ENCODE measurements at places on chromosomes 1 and 21.

DNA sequence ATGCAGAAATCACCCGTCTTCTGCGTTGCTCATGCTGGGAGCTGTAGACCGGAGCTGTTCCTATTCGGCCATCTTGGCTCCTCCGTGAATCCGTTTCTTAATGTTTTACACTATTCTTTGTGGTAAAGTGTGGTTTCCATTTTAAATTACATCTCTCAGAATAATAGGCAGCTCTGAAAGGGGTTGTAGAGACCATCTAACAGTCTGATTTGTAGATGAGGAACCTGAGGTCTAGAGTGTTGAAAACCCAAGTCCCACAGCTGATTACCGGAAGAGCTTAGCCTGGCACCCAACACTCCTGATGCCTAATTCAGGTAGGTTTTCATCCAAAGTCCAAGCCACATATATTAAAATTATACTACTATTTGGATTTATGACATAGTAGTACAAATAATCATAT, 144.0 kb downstream of the LEPR start:
- DNase-seq = no peak

GRCh38 chr1:15945832-15946448, 30.0 kb downstream of the ZBTB17 start:
- no peak for DNase-seq

DNA sequence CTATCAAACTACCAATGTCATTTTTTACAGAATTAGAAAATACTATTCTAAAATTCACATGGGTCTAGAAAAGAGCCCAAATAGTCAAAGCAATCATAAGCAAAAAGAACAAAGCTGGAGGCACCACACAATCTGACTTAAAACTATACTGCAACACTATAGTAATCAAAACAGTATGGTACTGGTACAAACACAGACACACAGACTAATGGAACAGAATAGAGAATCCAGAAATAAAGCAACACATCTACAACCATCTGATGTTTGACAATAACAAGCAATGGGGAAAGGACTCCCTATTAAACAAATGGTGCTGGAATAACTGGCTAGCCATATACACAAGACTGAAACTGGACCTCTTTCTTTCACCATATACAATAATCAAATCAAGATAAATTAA, 39.8 kb downstream of the CD53 start:
- no peak for DNase-seq

DNA sequence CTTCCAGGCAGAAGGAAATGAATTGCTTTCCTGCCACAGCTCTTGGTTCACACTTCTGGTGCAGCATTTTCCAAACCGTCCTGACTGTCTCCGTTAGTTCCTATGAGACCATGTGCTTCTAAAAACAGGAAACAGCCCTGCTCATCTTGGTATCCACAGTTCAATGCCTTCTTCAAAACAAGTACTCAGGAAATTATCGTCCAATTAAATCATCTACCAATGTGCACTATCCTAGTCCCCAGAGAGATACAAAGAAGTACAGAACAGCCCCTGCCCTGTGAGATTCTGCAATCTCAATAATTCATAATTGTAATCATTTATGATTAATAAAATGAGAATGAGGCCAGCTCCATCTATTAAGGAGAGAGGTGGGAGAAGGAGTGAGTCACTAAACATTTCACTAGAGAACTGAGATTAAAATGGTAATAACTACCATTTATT, 11.2 kb downstream of the CLEC20A start:
- no peak for DNase-seq

GRCh38 chr1:97906567-97907241, 14.1 kb downstream of the DPYD start:
- DNase-seq = no peak

- no peak for DNase-seq
Observed at GRCh38 chr1:46086576-46086975, 45.9 kb downstream of the PIK3R3 start.

DNA sequence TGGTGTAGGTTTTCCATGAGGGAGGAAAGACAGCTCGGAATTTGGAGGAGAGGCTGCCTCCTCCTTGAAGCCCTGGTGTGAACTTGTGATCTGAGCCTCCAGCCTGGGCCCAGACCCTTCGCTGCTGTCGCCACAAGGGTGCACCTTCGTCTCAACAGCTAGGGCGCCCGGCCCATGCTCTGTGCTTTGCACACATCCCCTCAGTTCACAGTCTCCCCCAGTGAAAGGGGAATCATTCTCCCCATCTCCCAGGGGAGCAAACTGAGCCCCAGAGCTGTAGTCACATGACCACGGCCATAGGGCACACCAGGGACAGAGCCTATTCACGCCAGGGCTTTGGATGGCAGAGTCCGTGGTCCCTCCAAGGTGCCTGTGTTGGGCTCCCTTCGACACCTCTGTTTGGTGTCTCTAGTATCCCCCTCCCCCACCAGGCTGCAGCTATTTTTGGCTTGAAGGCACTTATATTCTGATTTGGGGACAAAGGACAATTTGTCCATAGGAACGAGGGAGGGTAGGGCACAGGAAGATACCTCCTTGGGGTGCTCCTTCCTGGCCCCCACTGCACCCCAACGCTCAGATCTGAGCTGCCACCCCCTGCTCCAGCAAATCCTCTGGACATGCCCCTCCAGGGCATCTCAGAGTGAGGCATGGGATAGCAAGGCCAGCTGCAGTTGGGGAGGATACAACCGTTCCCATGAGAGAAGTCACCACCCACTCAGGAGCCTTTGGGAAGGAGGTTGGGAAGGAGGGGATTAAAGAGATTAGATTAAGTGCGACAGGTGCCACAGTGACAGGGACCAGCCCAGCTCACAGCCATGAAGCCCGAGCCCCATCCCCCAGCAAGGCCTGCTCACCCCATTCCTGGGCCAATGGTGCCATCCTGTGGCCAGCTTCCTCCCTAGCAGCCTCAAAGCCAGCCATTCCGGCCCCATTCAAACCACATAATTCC, 15.7 kb downstream of the MATN1 start:
- DNase-seq = peak; percentile 26

- DNase-seq = no peak
Observed at GRCh38 chr1:204295671-204296070, 64.1 kb downstream of the PLEKHA6 start.

- DNase-seq = no peak
Observed at GRCh38 chr1:45304311-45305081, 22.2 kb upstream of the HPDL start.

GRCh38 chr1:243575070-243575469, 275.0 kb downstream of the AKT3 start:
- no peak for DNase-seq
